ENCODE measurements at places on chromosomes 7 and 10. TPM values are rescaled to one million over a fixed set of nuclear protein-coding genes. Genes with fewer than 3 reads are reported as not detected.

Gene SPRN
- not detected for total RNA-seq

Gene AUTS2
- 2.7 TPM for total RNA-seq

Gene C10orf105
- total RNA-seq, result not detected

Gene HABP2
- total RNA-seq, result not detected

Gene SLC35G1
- total RNA-seq, result 3.1 TPM

Gene HOXA6
- total RNA-seq, result not detected

Gene AKR1C4
- not detected for total RNA-seq

Gene INHBA
- total RNA-seq, result 8.5 TPM

Gene CYP3A4
- not detected for total RNA-seq

Gene SFTPA2
- total RNA-seq, result not detected

Gene PWWP2B
- total RNA-seq, result 42.7 TPM

Gene WNT8B
- not detected for total RNA-seq

Gene DPP6
- total RNA-seq, result not detected

Gene TMEM270
- not detected for total RNA-seq

Gene AS3MT
- 2.1 TPM for total RNA-seq

Gene ITIH5
- total RNA-seq, result 0.07 TPM

Gene CLRN3
- not detected for total RNA-seq

Gene MSANTD7
- 26.4 TPM for total RNA-seq

Gene DENND2A
- total RNA-seq, result not detected

Gene TRIL
- 0.14 TPM for total RNA-seq

Gene SGCE
- 19.8 TPM for total RNA-seq

Gene C7orf33
- total RNA-seq, result not detected

Gene SORCS1
- total RNA-seq, result not detected

Gene FZD1
- 7.2 TPM for total RNA-seq

Gene EPO
- total RNA-seq, result not detected

Gene SEMA3D
- total RNA-seq, result not detected

Gene SPOCK2
- 0.34 TPM for total RNA-seq

Gene HECTD2
- 5.8 TPM for total RNA-seq

Gene SRGN
- 1.7 TPM for total RNA-seq

Gene PNLIP
- total RNA-seq, result not detected

Gene ZNF22
- 10.0 TPM for total RNA-seq

Gene ZWINT
- total RNA-seq, result 1.4 TPM

Gene CNPY1
- total RNA-seq, result not detected

Gene LIPA
- 66.3 TPM for total RNA-seq

Gene CDC14C
- 0.07 TPM for total RNA-seq

Data from nasal cavity respiratory epithelium epithelial cell of viscerocranial mucosa (primary cell).